ENCODE measurements at places on chromosomes 3 and 15.

GRCh38 chr3:156938724-156939123 is 112.6 kb downstream of the LEKR1 start:
- DNase-seq = no peak

- no peak for DNase-seq
Observed at GRCh38 chr3:136385457-136385856, 135.3 kb downstream of the PCCB start.

DNA sequence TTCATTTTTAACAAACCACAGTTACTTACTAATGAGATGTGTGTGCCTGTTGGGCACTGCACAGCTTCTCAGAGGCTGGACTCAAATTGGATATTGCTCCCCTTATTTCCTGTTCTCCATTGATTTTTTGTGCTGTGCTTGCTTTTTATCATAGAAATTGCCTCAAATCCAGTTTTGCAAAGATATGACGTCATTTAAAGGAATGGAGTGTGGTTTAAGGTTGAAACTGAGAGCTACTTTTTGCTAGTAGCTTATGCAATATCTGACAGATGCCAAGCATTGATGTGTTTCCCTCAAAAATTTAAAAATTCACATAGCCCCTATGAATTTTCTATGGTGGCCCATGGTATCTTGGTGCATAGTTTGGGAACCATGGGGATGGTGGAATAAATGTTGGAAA is 67.7 kb upstream of the ROPN1 start:
- no peak for DNase-seq

- no peak for DNase-seq
Observed at GRCh38 chr3:28949580-28949979, 331.3 kb upstream of the RBMS3 start.

DNA sequence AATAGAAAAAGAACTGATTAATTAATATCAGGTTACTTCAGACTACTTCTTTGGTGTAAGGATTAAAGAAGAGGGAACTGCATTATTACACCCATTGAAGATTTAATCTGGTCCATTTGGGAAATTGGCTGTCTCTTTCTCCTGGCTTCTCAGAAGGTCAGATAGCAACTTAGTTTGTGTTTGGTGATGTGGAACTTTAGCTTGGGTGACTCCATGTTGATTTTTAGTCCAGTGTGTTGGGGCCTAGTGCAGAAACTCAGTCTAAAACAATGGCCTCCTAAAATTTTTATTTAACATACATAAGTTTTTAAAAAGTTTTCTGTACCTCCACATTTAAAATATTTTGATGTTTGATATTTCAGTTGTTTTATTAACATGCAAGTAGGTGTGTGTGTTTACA is 27.6 kb upstream of the GPD1L start:
- no peak for DNase-seq

GRCh38 chr15:73937296-73937695 is 11.0 kb downstream of the LOXL1 start:
- no peak for DNase-seq

DNA sequence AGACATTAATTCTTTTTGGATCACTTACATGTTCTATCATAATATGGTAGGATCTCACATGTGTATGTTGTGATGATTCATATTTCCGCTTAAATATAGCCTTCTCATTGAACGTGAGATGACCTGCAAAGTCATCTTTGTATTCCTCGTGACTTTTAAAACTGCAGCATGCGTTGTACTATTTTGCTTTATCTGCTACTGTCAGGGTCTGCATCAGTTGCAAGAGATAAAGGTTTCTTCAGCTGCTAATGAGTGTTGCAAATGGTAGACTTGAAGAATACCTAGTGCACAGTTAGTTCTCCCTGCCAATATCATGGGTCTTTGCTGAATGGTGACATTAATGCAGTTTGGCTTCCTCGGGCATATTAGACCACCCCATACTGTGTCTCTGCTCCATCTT is 31.8 kb downstream of the REC114 start:
- DNase-seq = no peak

- no peak for DNase-seq
Observed at GRCh38 chr3:196350067-196350466, 11.9 kb upstream of the TM4SF19 start.

- no peak for DNase-seq
Observed at GRCh38 chr15:92629975-92630626, 25.5 kb downstream of the FAM174B start.

DNA sequence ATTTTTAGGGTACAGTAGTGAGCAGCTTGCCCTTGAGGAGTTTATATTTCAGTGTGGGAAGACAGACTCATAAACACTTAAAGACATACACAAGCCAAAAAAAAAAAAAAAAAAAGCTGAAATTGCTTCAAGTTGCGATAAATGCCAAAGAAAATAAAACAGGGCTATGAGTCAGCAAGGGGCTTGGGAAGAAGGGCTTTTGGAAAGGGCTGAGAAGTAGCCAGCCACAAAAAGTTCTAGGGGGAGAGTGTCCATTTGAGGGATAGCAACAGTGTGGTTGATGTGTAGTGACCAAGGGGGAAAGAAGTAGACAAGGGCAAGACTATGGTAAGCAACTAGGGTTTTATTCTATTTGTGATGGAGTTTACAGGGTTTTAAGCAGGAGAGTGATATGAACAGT is 185.5 kb downstream of the ADAMTS9 start:
- DNase-seq = no peak

DNA sequence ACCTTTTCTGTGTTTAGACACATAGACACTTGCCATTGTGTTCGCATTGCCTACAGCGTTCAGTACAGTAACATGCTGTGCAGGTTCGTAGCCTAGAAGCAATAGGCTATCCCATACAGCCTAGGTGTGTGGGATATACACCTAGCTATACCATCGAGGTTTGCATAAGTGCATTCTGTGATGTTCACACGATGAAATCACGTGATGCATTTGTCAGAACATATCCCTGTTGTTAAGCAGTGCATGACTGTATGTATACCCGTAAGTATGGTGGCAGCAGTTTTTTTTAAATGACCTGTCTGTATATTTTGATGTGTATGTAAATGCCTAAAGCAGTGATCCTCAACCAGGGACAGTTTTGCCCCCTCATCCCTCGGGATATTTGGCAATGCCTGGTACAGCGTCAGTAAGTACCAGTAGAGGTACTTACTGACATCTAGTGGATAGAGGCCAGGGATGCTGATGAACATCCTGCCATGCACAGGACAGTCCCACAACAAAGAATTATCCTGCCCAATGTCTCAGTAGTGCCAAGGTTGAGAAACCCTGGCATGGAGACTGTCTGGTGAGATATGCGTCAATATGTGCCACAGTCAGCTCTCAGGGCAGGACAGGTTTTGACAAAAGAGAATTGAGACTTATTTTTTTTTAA is 129.1 kb downstream of the HCN4 start:
- DNase-seq = no peak

DNA sequence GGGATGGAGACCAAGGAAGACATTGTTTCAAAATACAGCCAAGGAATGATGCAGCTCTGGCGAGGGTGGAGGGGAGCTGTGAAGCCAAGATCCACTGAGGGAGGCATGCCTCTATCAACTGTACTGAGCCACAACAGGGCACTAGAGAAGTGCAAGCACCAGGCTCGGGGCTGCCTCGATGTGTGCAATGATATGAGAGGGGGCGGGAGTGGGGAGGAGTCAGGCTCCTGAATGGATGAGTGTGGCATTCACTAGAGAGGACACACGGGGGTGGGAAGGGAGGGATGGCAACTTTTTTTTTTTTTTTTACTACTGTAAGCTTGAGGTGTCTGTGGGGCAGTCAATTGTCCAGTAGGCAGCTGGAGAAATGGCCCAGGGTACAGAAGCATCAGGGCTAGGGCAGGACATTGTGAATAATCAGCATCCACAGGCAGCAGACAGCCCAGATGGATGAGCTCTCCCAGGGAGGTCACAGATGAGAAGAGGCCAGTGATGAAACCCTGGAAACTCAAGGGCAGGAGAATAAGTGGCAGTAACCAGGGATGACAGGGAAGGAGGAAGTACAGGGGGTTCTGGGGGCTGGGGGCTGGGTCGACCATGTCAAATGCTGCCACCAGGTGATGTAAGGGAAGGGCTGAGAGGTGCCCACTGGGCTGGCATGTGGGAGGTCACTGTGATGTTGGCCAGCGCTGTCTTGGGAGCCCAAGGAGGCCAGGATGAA is 5.9 kb downstream of the STOML1 start:
- no peak for DNase-seq

- DNase-seq = peak; percentile 65
Observed at GRCh38 chr3:12294885-12295580, 6.2 kb downstream of the PPARG start.

DNA sequence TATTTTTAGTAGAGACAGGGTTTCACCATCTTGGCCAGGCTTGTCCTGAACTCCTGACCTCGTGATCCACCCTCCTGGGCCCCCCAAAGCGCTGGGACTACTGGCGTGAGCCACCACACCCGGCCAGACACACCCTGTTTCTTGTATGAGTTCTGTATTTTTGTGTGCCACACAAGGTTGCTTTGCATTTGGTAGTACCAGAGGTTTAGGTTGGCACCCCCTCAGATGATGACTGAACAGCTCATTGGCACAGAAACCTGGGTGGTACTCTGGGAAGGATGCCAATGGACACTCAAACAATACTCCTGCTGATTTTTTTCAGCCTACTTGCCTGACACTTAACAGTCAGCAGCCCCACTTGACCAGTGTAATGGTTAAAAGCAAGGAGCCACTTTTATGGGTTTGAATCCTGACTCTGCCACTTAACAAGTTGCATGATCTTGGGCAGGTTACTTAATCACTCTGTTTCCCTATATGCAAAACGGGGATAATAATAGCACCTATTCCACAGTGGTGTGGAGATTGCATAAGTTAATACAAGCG is 39.2 kb upstream of the BCL2A1 start:
- DNase-seq = peak; percentile 45

DNA sequence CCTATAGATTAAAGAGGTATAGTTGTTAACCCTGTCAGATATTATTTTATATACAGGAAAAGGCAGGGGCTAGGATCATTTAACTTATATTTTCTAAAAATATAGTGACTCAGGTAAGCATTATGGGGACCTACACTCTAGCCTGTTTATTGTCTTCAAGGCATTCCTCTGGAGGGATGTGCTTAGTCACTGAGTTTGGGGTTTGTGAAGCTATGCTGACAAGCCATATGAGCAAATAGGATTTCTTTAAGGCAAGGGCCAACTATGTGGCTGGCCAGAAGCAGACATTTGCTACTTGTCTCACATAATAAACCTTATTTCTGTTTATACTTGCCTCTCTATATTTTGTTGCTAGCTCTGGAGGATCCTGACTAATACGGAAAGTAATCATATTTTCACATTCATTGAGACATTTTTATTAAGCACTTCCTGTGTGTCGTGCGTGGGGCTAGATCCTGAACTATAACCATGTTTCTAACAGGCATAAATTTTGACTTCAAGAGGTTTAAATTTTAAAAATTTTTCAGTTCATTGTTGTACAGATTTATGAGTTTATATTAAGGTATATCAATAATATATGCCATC is 153.4 kb downstream of the OTOL1 start:
- no peak for DNase-seq

GRCh38 chr3:71177375-71177774 is 406.2 kb downstream of the FOXP1 start:
- no peak for DNase-seq

DNA sequence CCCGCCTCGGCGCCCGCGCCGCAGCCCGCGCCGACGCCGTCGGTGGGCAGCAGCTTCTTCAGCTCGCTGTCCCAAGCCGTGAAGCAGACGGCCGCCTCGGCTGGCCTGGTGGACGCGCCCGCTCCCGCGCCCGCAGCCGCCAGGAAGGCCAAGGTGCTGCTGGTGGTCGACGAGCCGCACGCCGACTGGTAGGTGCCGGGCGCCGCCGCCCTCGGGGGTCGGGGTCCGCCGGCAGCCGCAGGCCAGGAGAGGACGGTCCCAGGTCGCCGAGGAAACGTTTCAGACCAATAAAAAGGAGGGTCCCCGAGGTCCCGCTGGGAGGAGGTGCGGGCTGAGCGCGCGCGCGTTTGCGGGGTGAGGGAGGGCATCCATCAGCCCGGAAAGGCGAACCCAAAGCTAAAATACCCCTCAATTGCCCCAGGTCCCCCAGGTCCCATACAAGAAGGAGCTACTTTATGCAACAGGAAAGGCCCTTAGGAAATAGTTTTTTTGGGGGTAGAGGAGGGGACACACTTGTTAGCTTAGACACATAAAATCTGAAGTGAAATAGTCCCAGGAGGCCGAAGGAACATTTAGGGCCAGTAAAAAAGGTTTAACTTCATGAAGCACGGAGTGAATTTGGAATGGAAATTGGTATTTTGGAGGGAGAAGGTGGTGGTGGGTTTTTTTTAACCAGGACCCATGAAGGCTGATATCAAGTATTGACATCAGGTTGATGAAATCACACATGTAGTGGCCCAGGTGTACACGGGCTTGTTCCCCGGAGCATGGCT is 739 bp downstream of the SYN2 start:
- DNase-seq = no peak

GRCh38 chr15:35293353-35294130 is 208.4 kb upstream of the NANOGP8 start:
- peak; percentile 44 for DNase-seq
